Posterior cingulate gyrus (tissue), 11 donors: ENCODE measurements at places on chromosomes 4 and X.

- DNase-seq, result no peak
These were observed 158.9 kb downstream of the GC start for GRCh38 chr4:71625005-71625404.

- peak; percentile 11 for DNase-seq
These were observed at the start of gene CHRDL1 for GRCh38 chrX:110795645-110796406. CHRDL1 (minus strand) TSS chrX:110795817; CDS start chrX:110792181, 3,636 bp downstream.

DNA sequence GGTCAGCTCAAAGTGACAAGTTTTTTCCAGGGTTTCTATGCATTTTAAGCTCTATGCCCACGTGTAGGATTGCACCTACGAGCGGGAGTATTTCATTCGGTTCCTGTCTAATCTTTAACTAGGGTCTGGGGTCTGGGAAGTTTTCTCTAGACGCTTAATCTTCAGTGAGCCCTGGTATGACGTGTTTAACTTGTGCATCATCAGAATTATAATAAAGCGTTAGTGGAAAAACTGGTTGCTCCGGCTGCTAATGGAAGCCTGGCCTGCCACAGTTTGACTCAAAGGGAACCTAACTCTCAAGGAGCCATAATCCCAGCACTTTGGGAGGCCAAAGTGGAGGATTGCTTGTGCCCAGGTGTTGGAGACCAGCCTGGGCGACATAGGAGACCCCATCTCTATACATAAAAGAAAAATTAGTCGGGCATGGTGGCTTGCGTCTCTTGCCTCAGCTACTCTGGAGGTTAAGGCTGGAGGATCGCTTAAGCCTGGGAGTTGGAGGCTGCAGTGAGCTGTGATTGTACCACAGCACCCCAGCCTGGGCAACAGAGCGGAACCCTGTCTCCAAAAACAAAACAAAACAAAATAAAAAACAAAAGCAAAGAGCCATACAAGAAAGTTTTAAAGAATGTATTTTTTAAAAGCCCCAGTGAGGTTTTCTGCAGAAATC, 30.2 kb downstream of the ARSD start:
- DNase-seq, result no peak

- no peak for DNase-seq
These were observed 86.7 kb upstream of the PDHA1 start for GRCh38 chrX:19256986-19257385.

DNA sequence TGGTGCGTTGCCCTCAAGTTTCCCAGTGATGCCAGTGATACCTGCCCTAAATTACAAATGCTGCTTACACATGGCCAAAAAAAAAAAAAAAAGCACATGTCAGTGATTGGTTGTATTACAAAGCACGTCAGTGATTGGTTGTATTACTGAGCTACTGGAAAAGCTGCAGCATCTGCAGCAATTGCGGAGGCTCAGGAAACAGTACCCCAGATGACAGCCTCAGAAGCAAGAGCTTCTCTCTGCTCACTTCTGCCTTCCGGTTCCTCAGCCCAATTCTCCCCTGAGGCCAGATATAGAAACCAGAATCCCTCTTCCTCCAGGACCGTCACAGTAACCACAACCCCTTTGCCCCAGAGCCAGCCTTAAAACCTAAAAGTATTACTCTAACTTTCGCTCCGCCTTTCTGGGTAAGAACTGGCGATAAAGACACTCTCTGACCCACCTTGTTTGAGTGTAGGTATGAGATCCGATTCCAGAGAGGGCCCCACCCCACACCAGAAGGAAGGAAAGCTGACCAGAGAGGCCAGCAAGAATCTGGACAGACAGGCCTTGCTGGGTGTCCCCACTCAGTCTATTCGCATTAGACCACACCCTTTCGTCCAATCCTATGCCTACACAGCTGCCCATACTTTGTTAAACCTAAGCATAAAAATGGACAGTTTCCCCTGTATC, 85.0 kb upstream of the SORBS2 start:
- no peak for DNase-seq

GRCh38 chr4:55398461-55398860, 2.7 kb downstream of the TMEM165 start:
- no peak for DNase-seq

DNA sequence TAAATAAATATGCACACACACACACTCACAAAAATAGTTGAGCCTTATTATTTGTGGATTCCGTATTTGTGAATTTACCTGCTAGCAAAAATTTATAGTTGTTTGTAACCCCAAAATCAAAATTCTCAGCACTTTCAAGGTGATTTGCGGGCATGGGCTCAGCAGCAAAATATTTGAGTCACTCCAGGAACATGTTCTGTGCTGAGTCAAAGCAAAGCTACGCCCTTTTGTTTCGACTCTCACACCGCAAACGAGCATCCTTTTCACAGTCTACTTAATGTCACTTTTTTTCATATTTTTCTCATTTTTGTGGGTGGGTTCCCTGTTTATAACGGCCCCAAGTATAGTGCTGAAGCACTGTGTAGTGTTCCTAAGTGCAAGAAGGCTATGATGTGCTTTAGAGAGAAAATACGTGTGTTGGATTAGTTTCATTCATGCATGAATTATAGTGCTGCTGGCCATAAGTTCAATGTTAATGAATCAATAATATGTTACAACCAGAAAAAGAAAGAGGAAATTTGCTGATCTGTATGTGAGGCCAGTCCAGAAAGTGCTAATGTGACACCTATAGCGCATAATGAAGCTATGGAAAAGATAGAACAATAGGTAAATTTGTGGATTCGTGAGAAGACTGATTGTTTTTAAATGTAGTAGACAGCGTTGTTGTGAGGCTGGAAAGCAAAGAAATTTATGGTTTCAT, 723.2 kb upstream of the AGA start:
- no peak for DNase-seq

GRCh38 chr4:8157944-8158709, 486 bp downstream of the ABLIM2 start:
- DNase-seq, result no peak

DNA sequence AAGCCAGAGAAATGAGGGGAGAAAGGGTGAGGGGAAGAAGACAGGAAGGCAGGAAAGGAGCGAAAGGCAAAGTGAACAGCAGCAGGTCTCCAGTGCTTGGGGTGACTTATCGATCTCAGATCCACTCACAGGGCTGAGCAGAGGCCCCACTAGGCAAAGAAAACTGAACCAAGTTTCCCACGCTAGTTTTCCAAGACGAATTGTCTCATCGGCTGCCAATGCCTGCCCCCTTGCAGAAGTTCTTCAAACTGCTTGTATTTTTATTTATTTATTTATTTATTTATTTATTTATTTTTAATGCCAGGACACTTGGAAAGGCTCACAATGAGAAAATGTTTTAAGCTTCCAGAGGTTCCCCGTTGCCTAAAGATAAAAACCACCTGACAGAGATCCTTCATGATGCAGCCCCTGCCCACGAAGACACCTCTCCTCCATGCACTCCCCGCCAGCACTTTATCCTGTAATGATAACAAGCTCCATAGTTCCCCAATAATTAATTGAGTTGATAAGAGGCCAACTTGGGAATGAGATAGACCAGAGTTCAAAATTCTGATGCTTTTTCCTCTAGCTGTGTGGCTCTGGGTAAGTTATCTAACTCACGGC, 43.2 kb downstream of the QDPR start:
- DNase-seq, result peak; percentile 89

GRCh38 chr4:141081921-141082395, 51.3 kb downstream of the RNF150 start:
- DNase-seq, result no peak

- no peak for DNase-seq
These were observed 14.3 kb downstream of the H2BW1 start for GRCh38 chrX:103999234-103999633.

DNA sequence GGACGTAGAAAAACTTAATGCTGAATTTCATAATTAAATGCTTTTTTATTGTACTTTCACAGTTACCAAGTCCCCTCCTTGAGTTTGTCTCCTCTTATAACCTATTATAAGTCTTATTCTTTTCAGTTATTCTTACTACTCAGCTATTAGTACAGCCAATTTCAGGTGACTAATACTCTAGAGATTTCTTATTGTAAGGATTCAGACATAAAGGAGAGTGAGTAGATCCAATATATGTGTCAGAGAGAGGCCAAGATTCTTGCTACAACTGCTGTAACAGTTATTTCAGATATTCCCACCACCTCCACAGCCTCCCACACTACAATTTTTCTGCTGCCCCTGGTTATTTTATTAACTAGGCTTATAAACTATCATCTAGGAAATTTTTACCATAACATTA, 274.5 kb downstream of the GPAT3 start:
- DNase-seq, result no peak

- no peak for DNase-seq
These were observed 398.1 kb upstream of the RPS6KA3 start for GRCh38 chrX:20664774-20665173.

DNA sequence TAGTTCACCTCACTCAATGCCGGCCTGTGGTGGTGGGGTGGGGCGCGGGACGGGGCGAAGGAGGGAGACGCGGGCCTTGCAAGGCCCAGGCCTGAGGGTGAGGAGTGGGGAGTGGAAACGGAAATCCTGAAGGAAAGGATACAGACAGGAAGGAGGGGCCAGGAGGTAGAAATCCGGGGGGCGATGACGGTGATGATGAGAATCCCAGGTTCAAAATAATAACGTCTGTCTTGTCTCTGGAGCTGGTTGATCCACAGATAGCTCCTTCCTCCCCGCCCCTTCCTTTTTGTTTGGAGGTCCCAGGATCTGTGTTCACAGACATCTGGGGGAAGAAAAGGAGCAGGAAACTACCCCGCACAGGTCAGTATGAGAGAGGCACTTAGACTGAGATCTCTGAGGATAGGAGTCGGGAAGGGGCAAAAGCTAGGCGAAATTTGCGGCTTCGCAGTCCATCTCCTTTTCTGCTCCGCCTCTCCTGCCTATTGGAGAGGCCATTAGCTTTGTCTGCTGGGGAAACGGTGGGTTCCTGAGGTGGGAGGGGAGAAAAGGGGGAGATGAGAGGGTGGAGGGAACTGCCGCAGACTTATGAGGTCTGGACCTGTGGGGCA, 746 bp downstream of the TCEAL7 start:
- DNase-seq, result no peak

DNA sequence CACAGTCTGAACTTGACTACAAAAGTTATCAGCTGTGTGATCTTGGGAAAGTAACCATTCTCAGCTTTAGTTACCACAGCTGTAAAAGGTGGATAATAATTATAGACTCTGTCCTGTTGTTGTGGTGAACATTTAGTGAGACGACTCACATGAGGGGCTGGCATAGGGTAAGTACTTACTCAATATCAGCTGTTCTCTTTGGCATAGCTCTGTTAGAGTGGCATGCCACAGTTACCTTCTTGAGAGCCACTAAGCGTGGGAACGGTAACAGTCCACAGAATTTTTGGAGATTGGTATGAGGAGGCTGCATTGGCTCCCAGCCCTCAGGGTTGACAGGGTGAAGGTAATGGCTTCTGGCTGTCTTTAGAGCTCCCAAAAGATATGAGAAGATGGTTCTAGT, 13.2 kb upstream of the HAND2 start:
- DNase-seq, result no peak

- DNase-seq, result peak; percentile 83
These were observed 581 bp upstream of the STK32B start for GRCh38 chr4:5050520-5051277.

- DNase-seq, result no peak
These were observed 328.4 kb upstream of the SPANXN1 start for GRCh38 chrX:144918936-144919335.

GRCh38 chr4:120018786-120019185, 47.9 kb downstream of the MAD2L1 start:
- no peak for DNase-seq

- no peak for DNase-seq
These were observed 552 bp downstream of the SLC25A14 start for GRCh38 chrX:130340271-130340670.

DNA sequence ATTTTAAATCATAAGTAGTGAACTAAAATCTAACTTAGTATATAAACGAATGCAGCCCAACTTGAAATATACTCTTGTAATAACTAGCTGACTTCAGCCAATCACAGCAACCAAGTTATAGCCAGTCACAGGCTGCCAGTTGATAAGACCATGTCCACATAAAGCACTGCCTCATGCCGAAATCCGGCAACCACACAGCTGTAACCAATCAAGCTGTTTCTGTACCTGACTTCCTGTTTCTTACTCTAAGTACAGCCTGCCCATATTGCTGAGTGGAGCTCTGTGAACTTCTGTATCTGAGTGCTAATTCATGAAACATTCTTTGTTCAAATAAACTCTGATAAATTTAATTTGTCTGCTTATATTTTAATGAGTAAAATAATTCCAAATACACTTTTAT, 805.3 kb upstream of the EPHA5 start:
- DNase-seq, result no peak

DNA sequence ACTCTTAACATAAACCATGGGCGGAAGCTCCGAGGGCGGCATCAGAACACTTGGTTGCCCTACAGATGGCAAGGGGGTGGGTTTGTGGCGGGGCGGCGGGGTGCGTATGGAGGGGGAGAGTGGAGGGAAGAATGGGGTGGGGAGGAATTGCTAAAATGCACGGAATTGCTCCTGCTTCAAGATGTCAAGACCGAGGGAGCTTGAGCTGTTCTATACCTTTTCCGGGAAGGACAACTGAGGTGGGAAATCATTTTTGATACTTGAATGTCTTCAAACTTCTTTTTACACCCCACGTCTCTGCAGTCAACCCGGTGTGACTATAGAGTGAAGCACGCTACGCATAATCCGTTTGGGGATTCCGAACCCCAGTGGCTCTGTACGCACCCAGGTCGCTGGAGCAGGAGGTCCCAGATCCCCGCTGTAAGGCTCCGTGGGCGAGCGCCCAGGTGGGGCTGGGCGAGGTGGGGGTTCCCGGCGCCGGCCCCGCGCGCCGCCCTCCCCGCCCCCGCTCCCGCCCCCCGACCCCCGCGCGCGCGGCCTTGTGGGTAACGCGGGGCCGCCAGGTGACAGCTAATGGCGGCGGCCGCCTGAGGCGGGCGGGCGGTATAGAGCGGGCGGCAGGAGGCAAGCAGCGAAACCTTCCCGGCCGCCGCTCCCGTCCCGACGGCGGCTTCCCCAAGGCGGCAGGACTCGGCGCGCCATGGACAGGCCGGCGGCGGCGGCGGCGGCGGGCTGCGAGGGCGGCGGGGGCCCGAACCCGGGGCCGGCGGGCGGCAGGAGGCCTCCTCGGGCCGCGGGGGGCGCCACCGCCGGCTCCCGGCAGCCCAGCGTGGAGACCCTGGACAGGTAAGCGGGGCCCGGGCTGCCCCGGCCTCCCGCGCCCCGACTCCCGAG, at the start of gene MTMR1:
Gene MTMR1 (plus strand): TSS at position 566 of the 894 bp plus-strand sequence. CDS start 135 bp downstream, at position 701.
- peak; percentile 88 for DNase-seq

DNA sequence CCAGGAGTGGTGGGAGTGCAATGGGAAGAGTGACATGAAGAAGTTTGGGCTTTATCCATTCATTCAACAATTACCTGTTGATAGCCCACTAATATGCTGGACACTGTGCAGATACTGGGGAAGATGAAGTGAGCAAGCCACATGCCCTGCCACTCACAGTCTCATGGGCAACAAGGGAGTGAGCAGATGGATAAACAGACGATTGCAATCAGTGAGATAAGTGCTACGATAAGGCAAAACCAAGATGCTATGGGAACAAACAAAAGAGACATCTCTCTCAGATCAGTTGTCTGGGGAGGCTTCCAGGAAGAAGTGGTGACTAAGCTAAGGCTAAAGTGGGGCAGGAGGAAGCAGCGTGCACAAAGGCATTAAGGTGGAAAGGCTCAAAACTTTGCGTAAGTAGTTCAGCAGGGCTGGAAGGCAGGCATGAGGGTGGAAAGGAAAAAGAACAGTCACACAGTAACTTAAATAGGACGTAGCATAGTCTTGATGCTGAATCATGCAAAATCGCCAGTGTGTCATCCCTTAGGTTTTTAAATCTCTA, 31.7 kb downstream of the GAB3 start:
- DNase-seq, result no peak
